COR-L47 (cell line): ENCODE measurements at places on chromosomes 2 and 18.

- DNase-seq: no peak
Measured at GRCh38 chr18:25314151-25314837, 37.7 kb downstream of the ZNF521 start.

DNA sequence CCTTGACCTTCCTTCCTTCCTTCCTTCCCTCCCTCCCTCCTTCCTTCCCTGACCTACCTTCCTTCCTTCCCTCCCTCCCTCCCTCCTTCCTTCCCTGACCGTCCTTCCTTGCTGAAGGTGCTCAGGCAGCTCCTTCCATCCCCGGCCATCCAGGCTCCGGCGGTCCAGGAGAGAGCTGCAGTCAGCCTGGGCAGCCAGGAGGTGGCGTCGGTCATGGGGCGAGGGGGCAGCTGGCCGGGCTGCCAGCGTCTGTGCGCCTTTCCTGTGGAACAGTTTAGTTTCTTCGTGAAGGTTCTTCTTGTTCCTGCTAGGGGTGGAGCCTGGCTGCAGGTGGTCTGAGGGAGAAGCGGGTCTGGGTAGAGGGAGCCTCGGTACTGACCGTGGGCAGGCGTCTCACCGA is 15.7 kb downstream of the GPR35 start:
- no peak for DNase-seq

DNA sequence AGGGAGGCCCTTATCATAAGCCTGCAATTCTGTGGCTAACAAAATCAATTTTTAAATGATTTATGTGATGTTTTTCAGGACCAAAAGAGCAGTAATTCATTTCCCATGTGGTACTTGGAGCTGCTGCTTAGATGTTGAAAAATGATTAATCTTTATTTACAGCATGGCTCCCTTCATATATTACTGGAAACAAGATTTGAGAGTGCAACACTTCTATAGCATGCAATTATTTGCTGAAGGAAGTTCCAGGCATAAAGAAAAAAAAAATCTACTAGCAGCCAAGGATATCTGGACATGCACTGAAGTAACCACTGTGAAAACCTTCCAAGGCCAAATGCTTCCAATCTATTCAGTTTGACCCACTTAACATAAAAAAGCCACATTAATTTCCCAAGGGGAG is 186.3 kb downstream of the SLC8A1 start:
- DNase-seq: no peak

DNA sequence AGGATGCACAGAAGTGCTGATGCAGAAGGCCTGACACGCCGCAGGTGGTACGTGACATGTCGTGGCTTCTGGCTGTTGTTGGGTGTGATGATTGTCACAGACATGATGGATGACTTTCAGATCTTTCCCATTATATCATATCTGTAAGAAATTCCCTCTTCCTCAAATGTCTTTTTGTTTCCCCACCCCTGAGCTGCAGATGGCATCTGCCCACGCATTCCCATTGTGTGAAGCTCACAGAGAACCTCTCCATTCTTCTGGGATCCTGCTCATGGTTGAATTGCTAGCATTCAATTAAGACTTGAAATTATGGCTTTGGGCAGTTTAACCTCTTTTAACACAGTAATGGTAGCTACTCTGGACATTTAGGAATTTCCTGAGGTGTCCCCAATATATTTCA is 28.3 kb upstream of the EPHA4 start:
- DNase-seq: no peak

- no peak for DNase-seq
Measured at GRCh38 chr18:402129-402528, 98.4 kb downstream of the COLEC12 start.

GRCh38 chr2:239555571-239555905 is 154.7 kb upstream of the HDAC4 start:
- DNase-seq: no peak
